IPS DF 6.9 (cell line): ENCODE measurements at places on chromosomes 16 and 17.

DNA sequence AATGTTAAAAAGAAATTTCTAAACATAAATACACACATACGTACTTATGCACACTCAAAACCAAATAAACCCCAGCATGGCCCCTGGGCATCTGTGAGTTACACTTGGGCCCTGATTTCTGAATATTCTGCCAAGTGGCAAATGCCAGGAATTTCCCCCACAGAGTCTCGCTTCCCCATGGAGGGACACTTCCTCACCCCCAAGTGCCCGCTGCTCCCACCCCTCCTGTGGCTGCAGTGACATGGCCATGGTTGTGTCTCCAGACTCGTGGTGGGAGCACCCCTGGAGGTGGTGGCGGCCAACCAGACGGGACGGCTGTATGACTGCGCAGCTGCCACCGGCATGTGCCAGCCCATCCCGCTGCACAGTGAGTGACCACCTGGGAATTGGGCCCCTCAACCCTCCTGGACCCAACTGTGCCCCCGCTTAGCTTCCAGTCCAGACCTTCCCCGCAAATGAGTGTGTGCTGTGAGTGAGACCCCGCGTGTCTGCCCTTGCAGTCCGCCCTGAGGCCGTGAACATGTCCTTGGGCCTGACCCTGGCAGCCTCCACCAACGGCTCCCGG, 4.0 kb downstream of the ITGAD start:
- no peak for DNase-seq

- DNase-seq, result no peak
Observed at GRCh38 chr17:70938336-70938735, 769.0 kb downstream of the KCNJ2 start.

- no peak for DNase-seq
Observed at GRCh38 chr16:56785317-56785716, 55.4 kb downstream of the NUP93 start.

- DNase-seq, result no peak
Observed at GRCh38 chr17:7842380-7843256, 8.6 kb downstream of the KDM6B start.

- no peak for DNase-seq
Observed at GRCh38 chr17:72816406-72816805, 276.1 kb downstream of the SLC39A11 start.

- no peak for DNase-seq
Observed at GRCh38 chr17:17675416-17675815, 5.8 kb upstream of the RAI1 start.

GRCh38 chr16:27639561-27640276, 89.8 kb downstream of the KATNIP start:
- peak; percentile 35 for DNase-seq

- DNase-seq, result no peak
Observed at GRCh38 chr17:44647736-44648135, 8.5 kb upstream of the MEIOC start.

- DNase-seq, result no peak
Observed at GRCh38 chr17:77395501-77396048, 254.8 kb downstream of the SEC14L1 start.

DNA sequence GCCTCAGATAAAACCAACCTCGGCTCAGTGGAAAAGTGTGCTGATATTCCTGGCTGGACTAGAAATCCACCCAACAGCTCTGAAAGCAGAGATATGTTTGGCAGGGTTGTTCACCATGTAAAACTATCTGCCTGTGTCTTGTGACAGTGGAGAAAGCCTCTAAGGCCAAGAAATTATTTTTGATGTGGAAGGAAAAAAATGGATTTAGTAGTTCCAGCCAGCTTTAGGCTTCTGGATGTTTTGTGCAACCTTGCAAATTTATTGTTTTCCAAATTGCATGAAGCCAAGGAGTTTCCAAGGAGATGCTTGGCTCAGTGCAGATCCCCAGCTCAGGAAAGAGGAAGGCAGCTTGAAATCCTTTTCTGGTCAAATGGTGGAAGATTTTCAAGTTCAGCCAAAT, 31.6 kb downstream of the TEKT5 start:
- DNase-seq, result no peak

DNA sequence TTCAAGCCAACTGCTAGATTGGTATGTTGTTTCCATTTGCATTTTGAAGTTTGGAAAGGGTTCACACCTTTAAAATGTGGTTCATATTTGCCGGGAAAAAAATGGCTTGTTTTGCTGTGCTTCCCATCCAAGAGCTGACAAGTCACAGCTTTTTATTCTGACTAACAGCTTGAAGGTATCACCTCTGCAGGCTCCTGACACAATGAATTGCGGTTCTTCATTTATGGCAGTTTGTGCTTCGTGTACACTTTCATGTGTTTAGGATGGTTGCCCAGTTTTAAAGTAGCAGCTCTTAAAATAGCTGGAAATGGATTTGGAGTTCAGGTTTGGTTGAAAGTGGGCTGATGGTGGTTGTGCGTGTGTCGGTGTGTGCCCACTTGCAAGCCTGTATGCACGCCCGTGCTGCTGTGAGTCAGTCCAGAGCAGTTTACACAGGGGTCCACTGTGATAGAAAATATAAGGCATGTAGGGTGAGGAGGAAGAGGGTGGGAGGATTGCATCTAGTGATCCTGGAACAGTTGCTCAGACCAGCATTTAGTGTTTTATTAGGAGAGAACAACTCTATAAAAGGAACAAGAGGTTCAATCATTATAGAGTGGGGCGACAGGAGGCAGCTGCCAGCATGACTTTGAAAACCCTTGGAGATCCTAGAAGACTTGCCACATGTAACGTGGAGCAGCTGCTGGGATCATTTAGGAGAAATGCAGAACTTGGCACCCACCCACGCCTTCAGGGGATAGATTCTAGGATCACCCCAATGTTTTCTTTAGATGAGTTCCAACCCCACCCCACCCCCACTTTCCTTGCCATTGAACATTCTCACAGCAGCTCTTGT, 108.0 kb upstream of the TBX2 start:
- no peak for DNase-seq

- no peak for DNase-seq
Observed at GRCh38 chr17:82129095-82129494, 31.1 kb upstream of the FASN start.

DNA sequence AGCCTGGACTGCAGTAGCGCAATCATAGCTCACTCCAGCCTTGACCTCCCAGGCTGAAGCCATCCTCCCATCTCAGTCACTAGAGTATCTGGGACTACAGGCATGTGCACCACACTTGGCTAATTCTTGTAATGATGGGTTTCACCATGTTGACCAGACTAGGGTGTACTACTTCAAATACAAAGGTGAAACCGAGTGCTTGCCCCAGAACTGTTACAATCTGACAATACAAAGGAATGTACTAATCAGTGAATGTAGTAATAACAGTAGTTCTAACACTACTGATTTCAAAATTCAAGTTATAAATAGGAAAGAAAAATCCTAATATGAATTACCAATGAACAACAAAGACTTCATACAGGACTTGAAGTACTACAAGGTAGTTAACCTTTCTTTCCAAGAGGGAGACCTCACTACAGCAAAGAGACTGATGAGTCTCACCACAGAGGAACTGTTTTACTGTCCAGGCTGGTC, 24.4 kb downstream of the CRK start:
- no peak for DNase-seq

DNA sequence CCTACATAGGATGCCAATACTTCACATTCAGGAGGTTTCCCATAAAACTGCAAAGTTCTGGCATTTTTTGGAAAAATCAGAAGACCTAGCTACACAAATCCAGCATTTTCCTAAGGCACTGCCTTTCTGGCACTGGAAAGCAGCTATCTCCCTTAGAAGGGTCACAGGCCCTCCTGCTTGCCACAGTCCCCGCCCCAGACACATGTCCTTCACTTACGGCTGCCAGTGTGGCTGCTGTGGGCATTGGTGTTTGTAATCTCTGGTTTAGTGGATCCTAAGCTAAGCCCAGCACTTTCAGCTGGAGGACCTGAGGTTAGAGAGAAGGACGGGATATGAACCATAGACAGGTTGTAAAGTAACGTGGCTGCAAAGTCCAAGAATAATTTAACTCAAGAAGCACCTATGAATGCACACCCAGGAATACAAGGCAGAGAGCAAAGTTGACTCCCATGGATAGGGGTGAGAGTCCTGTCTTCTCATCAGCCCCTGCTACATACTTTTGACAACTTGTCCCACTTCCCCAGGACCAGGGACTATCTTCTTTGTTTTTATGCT, 100.0 kb downstream of the XYLT1 start:
- DNase-seq, result no peak

- no peak for DNase-seq
Observed at GRCh38 chr17:4796552-4796920, 572 bp downstream of the PSMB6 start.

DNA sequence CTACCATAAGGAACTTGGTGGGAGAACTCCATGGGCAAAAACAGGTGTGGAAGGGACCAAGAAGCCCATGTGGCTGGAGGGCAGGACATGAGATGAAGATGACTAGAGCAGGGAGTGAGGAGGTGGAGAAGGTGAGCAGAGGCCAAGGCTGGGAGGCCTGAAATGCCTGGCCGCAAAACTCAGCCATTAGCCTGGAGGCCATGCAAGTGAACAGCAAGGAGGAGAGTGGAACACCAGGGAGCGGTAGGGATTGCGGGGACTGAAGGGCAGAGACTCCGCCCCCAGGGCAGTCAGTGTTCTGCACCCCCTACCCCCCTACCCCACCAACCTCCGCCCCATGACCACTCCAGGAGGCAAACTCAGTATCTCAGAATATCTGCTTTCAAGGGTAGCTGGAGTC, 17.0 kb downstream of the BCL7C start:
- DNase-seq, result no peak

DNA sequence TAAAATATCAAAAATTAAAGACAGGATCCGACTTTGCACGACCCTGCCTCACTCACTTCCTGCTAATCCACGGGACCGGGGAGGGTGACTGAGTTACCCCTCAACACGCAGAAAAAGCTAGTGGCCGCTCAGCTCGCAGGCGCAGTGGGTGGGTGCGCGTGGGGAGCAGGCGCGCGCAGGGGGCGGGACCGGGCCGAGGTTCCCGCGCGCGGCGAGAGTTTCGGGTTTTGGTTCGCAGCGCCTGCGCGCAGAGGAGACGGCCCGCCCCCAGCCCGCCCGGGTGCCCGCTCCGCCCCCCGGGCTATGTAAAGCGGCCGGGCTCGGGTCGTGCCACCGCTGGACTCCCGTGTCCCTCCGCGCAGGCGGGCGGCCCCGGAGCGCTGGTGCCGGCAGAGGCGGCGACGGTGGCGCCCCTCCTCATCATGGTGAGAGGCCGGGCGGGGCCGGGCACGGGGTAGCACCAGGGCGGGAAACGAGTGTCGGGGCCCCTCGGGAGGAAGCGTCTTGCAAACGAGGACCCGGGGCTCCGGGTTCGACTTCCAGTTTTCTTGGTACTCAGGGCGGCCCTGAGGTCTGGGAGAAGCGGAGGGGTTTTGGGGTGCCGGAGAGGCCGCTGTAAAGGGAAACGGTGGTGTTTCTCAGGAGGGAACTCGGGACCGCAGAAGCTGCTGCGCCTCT, at the start of gene CNP:
TSS of gene CNP (plus strand) at position 333 of the 678 bp plus-strand sequence. CDS start at position 423, 90 bp downstream.
- peak; percentile 45 for DNase-seq

DNA sequence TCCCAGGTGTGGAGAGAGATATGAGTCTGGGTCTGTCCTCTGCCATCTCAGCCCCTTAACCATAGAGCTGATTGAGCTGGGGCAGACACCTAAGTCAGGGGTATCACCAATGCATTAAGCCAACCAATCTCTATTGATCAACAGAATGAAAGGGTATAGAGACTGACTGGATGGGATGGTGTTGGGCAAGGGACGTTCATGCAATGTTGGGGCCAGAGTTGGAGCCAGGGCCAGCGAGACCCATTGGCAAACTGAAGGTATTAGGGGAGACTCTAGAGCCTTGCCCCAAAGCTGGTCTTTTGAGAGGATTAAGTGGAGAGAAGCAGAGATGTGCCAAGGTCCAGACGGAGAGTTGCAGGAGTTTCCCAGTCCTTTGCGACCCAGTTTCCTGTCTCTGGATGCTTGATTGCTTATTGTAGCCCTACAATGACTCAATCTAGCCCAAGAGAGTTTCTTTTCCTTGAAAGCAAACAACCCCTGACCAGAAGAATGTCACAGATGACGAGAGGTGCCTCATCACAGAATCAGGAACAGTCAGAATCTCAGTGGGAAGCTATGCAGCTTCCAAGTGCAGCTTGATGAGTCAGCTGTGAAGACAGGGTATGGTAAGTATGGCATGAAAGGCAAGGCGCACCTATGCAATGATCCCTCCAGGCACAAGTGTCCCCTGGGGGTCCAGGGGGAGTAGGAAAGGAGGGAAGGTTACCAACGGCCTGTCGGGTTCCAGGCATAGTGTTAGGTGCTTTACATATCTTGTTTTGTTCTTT, 137.2 kb downstream of the UTP18 start:
- DNase-seq, result no peak

DNA sequence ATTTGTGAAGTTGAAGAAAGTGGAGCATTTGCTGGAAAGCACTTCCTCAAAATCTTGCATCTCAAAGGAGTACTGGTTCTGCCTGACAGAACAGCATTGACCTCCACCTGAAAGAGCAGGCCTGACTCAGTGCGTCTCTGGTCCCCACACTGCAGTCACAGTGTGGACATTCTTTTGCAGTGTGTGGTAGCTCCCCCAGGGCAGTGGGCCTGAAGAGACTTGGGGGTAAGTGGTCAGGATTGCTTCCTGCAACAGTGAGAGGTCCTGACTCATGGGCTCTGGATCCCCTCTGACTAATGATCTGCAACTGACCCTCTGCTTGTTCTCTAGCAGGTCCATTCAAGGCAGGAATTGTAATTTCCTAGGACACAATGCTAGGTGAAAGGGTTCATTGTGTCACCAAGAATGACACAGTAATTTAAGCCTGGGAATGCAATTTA, 204.9 kb upstream of the KCNJ16 start:
- DNase-seq, result no peak

DNA sequence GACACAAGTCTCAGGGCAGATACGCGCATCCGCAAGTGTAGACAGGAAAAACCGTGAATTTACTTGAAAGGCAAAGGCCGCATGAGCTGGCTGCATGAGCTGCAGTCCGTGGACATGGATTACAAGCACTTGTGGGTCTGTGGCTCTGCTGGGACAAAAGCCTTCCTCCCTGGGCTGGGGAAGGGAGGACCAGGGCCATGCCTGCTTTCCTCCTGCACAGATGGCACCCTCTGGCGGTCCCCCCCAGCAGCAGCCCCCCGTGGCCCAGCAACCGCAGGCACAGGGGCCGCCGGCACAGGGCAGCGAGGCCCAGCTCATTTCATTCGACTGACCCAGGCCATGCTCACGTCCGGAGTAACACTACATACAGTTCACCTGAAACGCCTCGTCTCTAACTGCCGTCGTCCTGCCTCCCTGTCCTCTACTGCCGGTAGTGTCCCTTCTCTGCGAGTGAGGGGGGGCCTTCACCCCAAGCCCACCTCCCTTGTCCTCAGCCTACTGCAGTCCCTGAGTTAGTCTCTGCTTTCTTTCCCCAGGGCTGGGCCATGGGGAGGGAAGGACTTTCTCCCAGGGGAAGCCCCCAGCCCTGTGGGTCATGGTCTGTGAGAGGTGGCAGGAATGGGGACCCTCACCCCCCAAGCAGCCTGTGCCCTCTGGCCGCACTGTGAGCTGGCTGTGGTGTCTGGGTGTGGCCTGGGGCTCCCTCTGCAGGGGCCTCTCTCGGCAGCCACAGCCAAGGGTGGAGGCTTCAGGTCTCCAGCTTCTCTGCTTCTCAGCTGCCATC, 1.7 kb upstream of the MRPL12 start:
- no peak for DNase-seq

- no peak for DNase-seq
Observed at GRCh38 chr17:10116753-10117420, 81.5 kb downstream of the GAS7 start.

GRCh38 chr16:87581857-87582215, 20.5 kb upstream of the JPH3 start:
- no peak for DNase-seq
